Activated CD8-positive, alpha-beta memory T cell treated with anti-CD3 and anti-CD28 coated beads for 36 hours (primary cell): ENCODE measurements at places on chromosomes 2 and 18. TPM values are rescaled to one million over a fixed set of nuclear protein-coding genes. Genes with fewer than 3 reads are reported as not detected.

Gene PDE11A
- not detected for total RNA-seq

Gene SCN9A
- not detected for total RNA-seq

Gene KRTCAP3
- total RNA-seq, result 4.6 TPM

Gene FSIP2
- not detected for total RNA-seq

Gene SH2D6
- 0.88 TPM for total RNA-seq

Gene PAIP2B
- total RNA-seq, result 1.9 TPM

Gene GPR75
- 2.0 TPM for total RNA-seq

Gene ERFE
- total RNA-seq, result 0.08 TPM

Gene ASPRV1
- 0.42 TPM for total RNA-seq

Gene FBLN7
- 3.1 TPM for total RNA-seq

Gene SPP2
- not detected for total RNA-seq

Gene LOXHD1
- not detected for total RNA-seq

Gene GPR39
- not detected for total RNA-seq

Gene RGPD3
- 0.06 TPM for total RNA-seq

Gene DAW1
- total RNA-seq, result not detected

Gene ZNF2
- total RNA-seq, result 5.0 TPM

Gene FKBP7
- 6.2 TPM for total RNA-seq

Gene NR4A2
- 35.3 TPM for total RNA-seq

Gene RAD51AP2
- not detected for total RNA-seq

Gene CYP27C1
- total RNA-seq, result not detected

Gene INPP5D
- total RNA-seq, result 46.5 TPM

Gene OTOS
- total RNA-seq, result not detected

Gene KCNG2
- total RNA-seq, result not detected

Gene PCBP1
- 424 TPM for total RNA-seq

Gene UNC80
- not detected for total RNA-seq

Gene NCKAP5
- total RNA-seq, result not detected

Gene EVA1A
- not detected for total RNA-seq

Gene LMAN2L
- 7.4 TPM for total RNA-seq

Gene ACVR1
- 12.7 TPM for total RNA-seq

Gene TAF4B
- total RNA-seq, result 19.1 TPM

Gene ACADL
- total RNA-seq, result not detected

Gene DCDC2C
- not detected for total RNA-seq

Gene IL1RN
- total RNA-seq, result 0.91 TPM

Gene SLC8A1
- total RNA-seq, result 0.23 TPM

Gene TMEM200C
- total RNA-seq, result not detected

Gene TMEM17
- total RNA-seq, result 0.42 TPM

Gene TCF23
- not detected for total RNA-seq

Gene RGPD8
- total RNA-seq, result 18.5 TPM

Gene MMADHC
- 144 TPM for total RNA-seq

Gene L3MBTL4
- 0.13 TPM for total RNA-seq
